ENCODE measurements at places on chromosomes 2 and 18. TPM values are rescaled to one million over a fixed set of nuclear protein-coding genes. Genes with fewer than 3 reads are reported as not detected.

The CFAP65 gene
- not detected for total RNA-seq

DNA sequence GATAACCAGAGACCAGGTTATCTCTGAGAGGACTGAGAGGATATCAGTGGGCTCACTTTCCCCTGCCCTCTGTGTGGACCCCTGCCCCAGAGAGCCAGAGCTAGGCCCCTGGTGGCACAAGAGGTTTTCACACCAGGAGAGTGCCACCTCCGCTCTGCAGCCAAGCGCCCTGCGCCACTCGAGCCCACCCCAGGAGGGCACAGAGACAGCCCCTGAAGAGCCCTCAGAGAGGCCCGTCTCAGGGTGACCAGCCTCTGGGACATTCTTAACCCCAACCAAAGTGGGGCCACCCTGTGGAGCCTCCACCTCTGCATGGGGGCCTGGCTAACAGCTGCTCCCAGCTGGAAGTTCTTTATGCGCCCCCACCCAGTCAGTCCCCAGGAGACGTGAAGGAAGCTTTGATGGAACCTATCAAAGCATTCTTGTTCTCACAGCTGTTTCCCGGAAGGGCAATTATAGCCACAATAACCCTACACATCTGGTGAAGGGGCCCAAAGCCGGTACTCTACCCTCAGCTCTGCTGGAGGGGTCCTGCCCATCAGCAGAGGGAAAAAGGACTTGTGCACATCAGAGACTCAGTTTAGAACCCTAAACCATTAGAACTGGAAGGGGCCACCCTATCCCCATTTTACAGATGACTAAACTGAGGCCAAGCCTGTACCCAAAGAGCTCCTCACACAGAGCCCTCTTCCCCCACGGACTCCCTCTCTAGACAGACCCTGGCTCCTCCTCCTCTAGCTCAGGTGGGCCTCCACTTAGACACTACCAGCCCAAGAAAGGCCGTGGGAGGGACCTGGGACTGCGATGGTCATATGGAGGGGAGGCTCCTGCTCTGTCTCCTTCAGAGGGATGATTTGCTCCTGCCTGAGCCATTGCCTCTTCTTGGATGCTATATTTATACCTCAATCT, 101.1 kb downstream of the ZFP36L2 start:
- DNase-seq: no peak
- no peak overlapping the region for H3K27ac ChIP-seq
- no peaks in the 10 kb centered on the region for H3K36me3 ChIP-seq
- no peak overlapping the region for H3K4me3 ChIP-seq
- no peaks in the 10 kb centered on the region for H3K27me3 ChIP-seq

The FER1L5 gene
- total RNA-seq: 0.12 TPM

The LYG1 gene
- 1.1 TPM for total RNA-seq

The C2orf78 gene
- not detected for total RNA-seq

The VSNL1 gene
- not detected for total RNA-seq

- H3K4me1 ChIP-seq: no peaks in the 10 kb centered on the region
- no peaks in the 10 kb centered on the region for H3K36me3 ChIP-seq
- H3K4me3 ChIP-seq: no peak overlapping the region
- DNase-seq: no peak
- H3K27ac ChIP-seq: no peak overlapping the region
- no peaks in the 10 kb centered on the region for H3K27me3 ChIP-seq
Observed at GRCh38 chr18:35998967-35999366, 26.5 kb downstream of the RMP24 start.

- H3K36me3 ChIP-seq: no peaks in the 10 kb centered on the region
- no peak overlapping the region for H3K4me3 ChIP-seq
- no peak overlapping the region for H3K27ac ChIP-seq
- H3K27me3 ChIP-seq: no peaks in the 10 kb centered on the region
- no peak for DNase-seq
Observed at GRCh38 chr2:69525261-69525660, 88.0 kb upstream of the NFU1 start.

GRCh38 chr18:58520969-58521368, 107.9 kb downstream of the ALPK2 start:
- H3K27me3 ChIP-seq: no peaks in the 10 kb centered on the region
- no peaks in the 10 kb centered on the region for H3K4me1 ChIP-seq
- H3K27ac ChIP-seq: no peak overlapping the region

The PPP1CB gene
- total RNA-seq: 313 TPM

- DNase-seq: peak; percentile 83
- no peak overlapping the region for H3K27ac ChIP-seq
- H3K4me1 ChIP-seq: peaks cover 22% of the 10 kb centered on the region
- no peaks in the 10 kb centered on the region for H3K27me3 ChIP-seq
Observed at GRCh38 chr2:30239308-30239985, 8.1 kb downstream of the LBH start.

The HJURP gene
- 1.3 TPM for total RNA-seq

DNA sequence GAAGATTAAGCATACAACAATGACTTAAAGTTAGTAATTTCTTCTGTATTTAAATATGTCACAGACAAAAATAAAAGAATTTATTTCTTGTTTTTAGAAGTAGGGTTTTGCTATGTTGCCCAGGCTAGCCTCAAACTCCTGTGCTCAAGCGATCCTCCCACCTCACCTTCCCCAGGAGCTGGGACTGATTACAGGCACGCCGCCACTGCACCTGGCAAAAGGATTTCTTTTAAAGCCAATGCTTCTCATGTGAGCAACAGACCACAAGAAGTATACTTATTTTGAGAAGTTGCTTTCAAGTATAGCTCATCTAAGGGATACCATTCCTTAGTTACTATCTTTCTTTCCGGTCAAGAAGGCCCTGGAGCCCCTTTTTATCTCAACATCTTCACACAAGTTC, 57.2 kb upstream of the BBS5 start:
- no peaks in the 10 kb centered on the region for H3K36me3 ChIP-seq
- H3K4me3 ChIP-seq: no peak overlapping the region
- H3K27me3 ChIP-seq: no peaks in the 10 kb centered on the region
- no peaks in the 10 kb centered on the region for H3K4me1 ChIP-seq
- no peak overlapping the region for H3K27ac ChIP-seq

- no peak for DNase-seq
- no peak overlapping the region for H3K4me3 ChIP-seq
- peaks cover 7% of the 10 kb centered on the region for H3K4me1 ChIP-seq
- no peaks in the 10 kb centered on the region for H3K36me3 ChIP-seq
- H3K27me3 ChIP-seq: no peaks in the 10 kb centered on the region
Observed at GRCh38 chr18:9771977-9772660, 64.0 kb downstream of the RAB31 start.

DNA sequence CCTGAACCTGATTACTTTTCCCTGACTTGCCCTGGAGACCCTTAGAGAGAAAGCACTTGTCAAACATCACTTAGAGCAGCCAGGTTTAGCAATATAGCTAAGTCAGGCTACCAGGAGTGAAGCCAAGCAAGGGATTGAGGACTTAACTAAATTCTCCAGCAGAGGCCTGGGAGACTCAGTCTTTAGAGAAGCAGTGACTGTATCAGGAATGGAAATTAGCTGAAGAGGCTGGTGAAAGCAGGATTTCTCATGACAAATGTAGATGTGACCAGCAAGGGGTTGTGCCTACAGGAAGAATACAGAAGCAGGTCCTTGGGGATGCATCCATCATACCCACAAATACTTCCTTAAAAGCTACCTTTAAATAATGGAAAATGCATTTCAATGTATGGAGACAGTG, 368.9 kb upstream of the MEIS1 start:
- H3K27ac ChIP-seq: no peak overlapping the region
- DNase-seq: no peak
- no peak overlapping the region for H3K4me3 ChIP-seq
- H3K27me3 ChIP-seq: no peaks in the 10 kb centered on the region
- no peaks in the 10 kb centered on the region for H3K4me1 ChIP-seq

The SLC4A3 gene
- 232 TPM for total RNA-seq

DNA sequence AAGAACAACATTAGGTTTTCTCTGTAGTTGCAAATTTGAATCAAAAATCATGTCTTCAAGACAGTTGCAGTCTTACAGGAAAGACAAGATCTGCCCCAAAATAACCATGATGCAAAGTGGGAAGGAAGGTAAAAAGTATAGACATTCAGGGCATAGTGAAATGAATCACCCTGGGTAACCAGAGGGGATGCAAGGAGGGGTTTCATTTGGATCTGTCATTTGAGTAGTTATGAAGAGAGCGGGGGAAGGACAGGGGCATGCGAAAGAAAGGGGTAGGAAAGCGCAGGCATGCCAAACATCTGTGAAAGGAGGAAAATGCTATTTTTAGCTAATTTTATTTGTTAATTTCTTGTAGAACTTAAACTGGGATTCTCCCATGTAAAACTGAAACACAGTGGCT, 219.1 kb upstream of the BOD1L2 start:
- no peaks in the 10 kb centered on the region for H3K27me3 ChIP-seq
- no peak overlapping the region for H3K4me3 ChIP-seq
- H3K36me3 ChIP-seq: no peaks in the 10 kb centered on the region

- H3K4me1 ChIP-seq: peaks cover 2% of the 10 kb centered on the region
- H3K27me3 ChIP-seq: no peaks in the 10 kb centered on the region
- no peaks in the 10 kb centered on the region for H3K36me3 ChIP-seq
- no peak overlapping the region for H3K27ac ChIP-seq
Observed at GRCh38 chr2:69495008-69495407, 57.8 kb upstream of the NFU1 start.

DNA sequence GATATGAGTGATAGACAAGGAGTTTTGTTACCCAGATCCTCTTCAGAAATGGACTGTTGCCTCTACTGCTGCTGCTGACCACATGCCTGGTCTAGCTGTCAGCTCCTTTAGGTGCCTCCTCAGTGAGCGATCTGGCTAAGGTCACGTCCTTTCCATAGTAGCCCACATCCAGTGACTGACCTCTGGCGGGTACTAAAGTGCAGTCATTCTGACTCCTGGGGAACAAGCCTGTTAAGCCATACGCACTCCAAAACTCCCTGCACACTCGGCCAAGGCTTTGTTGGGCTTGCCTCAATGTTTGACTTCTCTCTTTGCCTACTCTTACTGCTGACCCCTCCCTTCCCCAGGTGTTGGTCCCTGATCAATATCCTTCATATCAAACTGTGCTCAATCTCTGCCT, 685.2 kb downstream of the IRS1 start:
- H3K4me1 ChIP-seq: no peaks in the 10 kb centered on the region
- no peaks in the 10 kb centered on the region for H3K36me3 ChIP-seq
- DNase-seq: no peak
- no peak overlapping the region for H3K4me3 ChIP-seq
- H3K27me3 ChIP-seq: no peaks in the 10 kb centered on the region
- H3K27ac ChIP-seq: no peak overlapping the region

The UNC80 gene
- total RNA-seq: 0.89 TPM

The C2orf66 gene
- 0.20 TPM for total RNA-seq

The MEP1B gene
- total RNA-seq: not detected

DNA sequence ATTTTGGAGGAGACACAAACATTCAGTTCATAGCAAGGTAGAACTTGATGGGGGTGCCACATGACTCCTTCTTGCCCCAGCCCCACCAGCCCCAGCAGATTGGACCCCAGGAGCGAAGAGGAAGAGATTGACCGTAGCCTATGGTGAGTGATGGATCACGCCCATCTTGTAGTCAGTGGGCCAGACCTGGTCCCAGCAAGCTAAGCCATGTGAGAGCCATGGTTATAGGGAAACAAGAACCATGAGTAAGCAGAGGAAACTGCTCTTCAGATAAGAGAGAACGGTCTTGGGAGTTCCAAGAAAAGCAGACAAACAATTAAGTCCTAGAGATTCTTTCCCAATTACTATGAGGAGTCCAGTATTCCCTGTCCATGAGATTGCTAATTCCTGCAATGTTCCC, 4.6 kb upstream of the TCF4 start:
- H3K36me3 ChIP-seq: no peaks in the 10 kb centered on the region
- H3K27me3 ChIP-seq: no peaks in the 10 kb centered on the region
- no peak for DNase-seq
- no peaks in the 10 kb centered on the region for H3K4me1 ChIP-seq

DNA sequence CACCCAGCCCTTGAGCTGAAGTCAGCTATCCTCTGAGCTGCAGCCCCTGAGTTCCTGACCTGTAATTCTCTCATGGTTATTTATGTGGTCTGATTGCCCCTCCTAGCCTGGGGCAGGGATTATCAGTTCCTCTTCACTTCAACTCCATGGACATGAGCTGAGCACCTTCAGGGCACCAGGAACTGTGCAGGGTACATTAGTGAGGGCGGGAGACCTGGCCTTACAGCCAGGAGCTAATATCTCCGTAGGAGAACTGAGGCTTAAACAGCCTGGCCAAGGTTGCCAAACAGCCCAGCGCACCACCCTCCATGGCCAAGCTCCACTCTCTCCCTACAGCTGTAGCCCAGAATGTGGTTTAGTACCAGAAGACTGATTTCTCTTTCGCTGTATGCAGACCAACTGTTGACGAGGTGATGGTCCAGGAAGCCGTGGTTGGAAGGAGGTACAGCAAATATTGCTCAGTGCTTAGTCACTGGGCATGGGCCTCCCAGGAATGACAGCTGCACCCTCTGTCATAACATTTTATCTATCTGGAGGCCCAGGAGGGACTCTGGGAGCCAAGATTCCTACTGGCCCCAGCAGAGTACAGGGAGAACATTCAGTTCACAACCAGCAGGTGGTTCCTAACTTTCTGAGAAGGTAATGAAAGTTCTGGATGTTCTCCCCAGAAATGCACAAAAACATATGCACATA, 228.7 kb upstream of the SIX2 start:
- no peaks in the 10 kb centered on the region for H3K27me3 ChIP-seq
- H3K27ac ChIP-seq: no peak overlapping the region
- DNase-seq: no peak
- H3K4me3 ChIP-seq: no peak overlapping the region
- H3K4me1 ChIP-seq: peaks cover 3% of the 10 kb centered on the region

DNA sequence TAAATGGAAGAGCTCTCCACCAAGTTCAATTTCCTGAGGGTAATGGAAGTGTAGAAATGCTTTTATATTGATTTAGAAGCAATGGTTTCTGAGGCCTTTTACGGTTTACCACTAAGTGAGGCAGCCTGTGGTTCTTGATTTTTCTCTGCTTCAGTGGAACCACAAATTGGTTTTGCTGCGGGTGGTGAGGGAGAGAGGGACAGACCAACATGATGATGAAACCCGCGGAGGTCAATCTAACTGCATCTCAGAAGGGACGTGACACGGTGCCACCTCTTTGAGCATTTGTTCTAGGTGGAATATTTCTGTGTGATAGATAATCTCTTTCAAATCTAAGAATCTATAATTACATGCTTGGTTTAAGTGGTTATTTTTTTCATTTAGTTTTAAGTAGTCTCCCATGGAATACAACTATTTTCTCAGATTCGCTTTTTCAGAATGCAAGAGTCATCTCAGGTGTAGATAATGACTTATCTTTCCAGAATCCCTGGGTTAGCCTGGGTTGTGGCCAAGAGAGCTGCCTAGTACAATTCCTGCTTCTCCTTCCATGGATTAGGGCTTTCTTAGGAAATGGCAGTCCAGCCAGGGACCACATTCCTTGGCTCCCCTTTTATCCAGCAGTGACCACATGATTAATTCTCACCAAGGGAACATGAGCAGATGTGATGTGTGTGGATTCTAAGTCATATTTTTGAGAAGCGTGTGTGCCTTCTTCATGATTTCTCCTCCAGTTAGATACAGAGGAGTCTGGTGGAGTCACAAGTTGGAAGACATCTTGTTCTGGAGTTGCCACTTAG, 52.5 kb downstream of the KCNE4 start:
- H3K36me3 ChIP-seq: no peaks in the 10 kb centered on the region
- DNase-seq: no peak
- peaks cover 4% of the 10 kb centered on the region for H3K4me1 ChIP-seq
- no peaks in the 10 kb centered on the region for H3K27me3 ChIP-seq

Data from ovary (tissue), 10 donors.